CD4-positive, CD25-positive, alpha-beta regulatory T cell (primary cell): ENCODE measurements at places on chromosomes 11 and 22. TPM values are rescaled to one million over a fixed set of nuclear protein-coding genes. Genes with fewer than 3 reads are reported as not detected.

- no peaks in the 10 kb centered on the region for H3K27me3 ChIP-seq
- H3K27ac ChIP-seq = no peak overlapping the region
- H3K36me3 ChIP-seq = no peaks in the 10 kb centered on the region
- no peaks in the 10 kb centered on the region for H3K4me1 ChIP-seq
- no peak overlapping the region for H3K4me3 ChIP-seq
Measured at GRCh38 chr22:47082505-47082904, 320.1 kb downstream of the TBC1D22A start.

- H3K4me1 ChIP-seq = no peaks in the 10 kb centered on the region
- H3K4me3 ChIP-seq = no peak overlapping the region
- no peak overlapping the region for H3K27ac ChIP-seq
- H3K27me3 ChIP-seq = no peaks in the 10 kb centered on the region
Measured at GRCh38 chr11:132471466-132471865, 1060.8 kb downstream of the OPCML start.

DNA sequence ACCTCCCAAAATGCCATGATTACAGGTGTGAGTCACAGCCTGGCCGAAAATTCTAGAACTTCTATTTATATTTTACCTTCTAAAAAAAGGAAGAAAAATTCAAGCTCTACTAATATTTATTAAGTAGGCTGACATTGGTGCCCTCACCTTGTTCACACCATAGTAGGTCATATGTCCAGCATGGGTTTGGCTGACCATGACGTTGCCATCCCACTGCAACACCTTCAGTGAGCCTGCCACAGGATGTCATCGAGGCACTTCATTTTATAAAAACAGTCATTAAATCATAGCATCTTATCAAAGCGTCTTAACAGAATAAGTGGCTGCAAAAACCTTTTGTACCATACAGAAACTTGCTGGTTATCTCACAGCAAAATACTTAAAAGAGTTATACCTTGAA lies 58.3 kb downstream of the LRRC32 start:
- H3K36me3 ChIP-seq = no peaks in the 10 kb centered on the region
- no peak for DNase-seq
- no peaks in the 10 kb centered on the region for H3K27me3 ChIP-seq
- H3K4me3 ChIP-seq = no peak overlapping the region

DNA sequence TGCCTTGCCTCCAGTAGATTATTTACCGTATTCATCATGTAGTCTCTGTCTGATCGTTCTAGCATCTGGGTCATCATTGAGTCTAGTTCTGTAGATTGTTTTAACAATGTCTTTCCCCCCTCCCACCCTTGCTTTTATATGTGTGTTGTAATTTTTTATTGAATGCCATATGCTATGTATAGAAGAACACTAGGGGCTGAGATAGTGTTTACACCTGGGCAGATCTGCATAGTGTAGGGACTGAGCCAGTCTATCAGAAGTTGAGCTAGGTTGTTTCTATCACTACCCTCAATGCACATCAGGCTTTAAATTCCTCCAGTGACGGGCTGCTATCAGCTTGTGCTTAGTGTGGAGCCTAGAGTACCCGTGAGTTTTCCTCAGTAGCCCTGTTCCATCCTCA lies 61.6 kb downstream of the KREMEN1 start:
- H3K4me3 ChIP-seq = no peak overlapping the region
- no peak overlapping the region for H3K27ac ChIP-seq
- H3K27me3 ChIP-seq = peaks cover 4% of the 10 kb centered on the region
- H3K36me3 ChIP-seq = no peaks in the 10 kb centered on the region

DNA sequence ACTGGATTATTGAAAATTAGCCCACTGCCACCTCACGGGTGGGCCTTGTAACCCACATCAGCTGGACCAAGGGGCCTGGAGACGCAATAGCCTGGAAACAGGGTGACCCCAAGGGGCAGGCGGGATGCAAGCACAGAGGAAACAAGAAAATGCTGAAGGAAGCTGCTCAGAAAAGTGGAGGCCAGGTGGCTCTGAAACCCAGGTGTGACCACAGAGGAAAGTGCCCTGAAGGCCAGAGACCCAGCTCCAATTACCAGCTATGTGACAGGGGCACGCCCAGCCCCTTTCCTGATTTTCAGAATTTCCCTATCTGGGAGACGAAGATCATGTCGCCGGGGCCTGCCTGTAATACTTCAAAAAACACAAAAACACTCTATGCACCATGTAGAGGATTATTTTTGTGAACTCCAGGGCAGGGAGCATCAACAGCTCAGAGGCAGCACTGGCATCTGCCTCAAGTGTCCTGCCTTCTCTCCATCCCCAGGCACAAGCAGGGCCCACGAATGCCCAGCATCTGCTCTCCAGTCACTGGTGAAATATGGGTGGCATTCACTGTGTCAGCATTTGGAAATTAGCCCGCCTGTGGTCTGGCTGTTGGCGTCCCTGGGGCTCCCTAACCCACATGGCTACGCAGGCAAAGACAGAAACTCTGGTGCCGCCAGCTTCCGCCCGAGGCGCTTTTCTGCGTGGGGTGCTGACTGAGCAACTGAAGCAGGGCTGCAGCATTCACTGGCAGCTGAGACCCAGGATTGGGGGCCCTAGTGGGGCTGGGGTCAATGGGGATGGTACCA lies 6.3 kb downstream of the KCNJ1 start:
- H3K27me3 ChIP-seq = no peaks in the 10 kb centered on the region
- DNase-seq = no peak

DNA sequence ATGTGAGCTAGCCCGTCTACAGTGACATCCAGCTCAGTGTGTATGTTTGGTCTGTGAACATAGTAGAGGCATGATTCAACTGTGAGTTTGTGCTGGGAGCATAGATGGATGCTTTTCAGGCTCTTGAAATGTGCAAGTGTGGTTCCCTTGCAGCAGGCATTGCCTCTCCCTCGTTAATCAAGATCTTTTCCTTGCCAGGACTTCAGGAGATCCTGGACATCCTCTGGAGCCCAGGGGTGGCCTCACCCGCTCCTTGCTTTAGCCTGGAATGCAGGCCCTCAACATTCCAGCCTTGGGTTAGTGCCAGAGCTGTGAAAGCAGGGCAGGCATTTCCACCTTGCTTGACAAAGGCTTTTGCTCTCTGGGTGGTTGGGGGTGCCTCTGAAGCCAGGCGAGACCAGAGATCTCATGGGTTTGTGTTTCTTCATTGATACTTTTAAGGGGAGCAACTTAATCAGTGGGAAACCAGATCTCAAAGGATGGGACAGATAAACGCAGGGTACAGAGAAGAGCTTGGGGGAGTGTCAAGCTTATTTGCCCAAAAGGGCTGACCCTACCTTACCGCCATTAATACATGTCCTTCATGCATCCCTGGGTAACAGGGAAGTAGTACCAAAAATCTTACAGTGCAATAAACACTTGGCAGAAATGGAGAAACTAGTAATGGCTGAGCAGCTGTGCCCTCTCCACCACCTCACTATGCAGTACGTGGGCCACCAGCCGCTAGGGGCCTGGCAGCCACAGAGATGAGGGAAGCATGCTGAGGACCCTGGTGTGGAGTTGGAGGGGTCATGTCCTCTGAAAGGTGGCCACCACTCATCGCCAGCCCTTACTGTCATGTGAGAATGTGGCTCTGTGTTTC lies 72.1 kb downstream of the PTPRJ start:
- H3K4me1 ChIP-seq = peaks cover 65% of the 10 kb centered on the region
- H3K36me3 ChIP-seq = peaks cover 4% of the 10 kb centered on the region
- no peak overlapping the region for H3K4me3 ChIP-seq
- H3K27ac ChIP-seq = peak overlapping the region; percentile 52
- DNase-seq = no peak
- H3K27me3 ChIP-seq = no peaks in the 10 kb centered on the region

GRCh38 chr22:32342977-32343376 lies 14.7 kb upstream of the RFPL3 start:
- no peaks in the 10 kb centered on the region for H3K4me1 ChIP-seq
- H3K4me3 ChIP-seq = no peak overlapping the region
- peaks cover 5% of the 10 kb centered on the region for H3K27me3 ChIP-seq
- no peak for DNase-seq
- no peak overlapping the region for H3K27ac ChIP-seq

Gene OR51E2
- not detected for total RNA-seq

Gene YAP1
- not detected for total RNA-seq

Gene SLC7A4
- total RNA-seq = not detected

Gene MS4A7
- total RNA-seq = 0.86 TPM
